ENCODE measurements at places on chromosomes 5 and 9. TPM values are rescaled to one million over a fixed set of nuclear protein-coding genes. Genes with fewer than 3 reads are reported as not detected.
A peak's percentile ranks its signal among the peaks of the same experiment; 100 is the strongest.

LIFR gene
- 10.8 TPM for total RNA-seq

- no peak for DNase-seq
Measured at GRCh38 chr5:32773944-32774343, 62.8 kb downstream of the NPR3 start.

GRCh38 chr5:141560151-141560550 lies 58.6 kb downstream of the DIAPH1 start:
- peak; percentile 75 for DNase-seq

DNA sequence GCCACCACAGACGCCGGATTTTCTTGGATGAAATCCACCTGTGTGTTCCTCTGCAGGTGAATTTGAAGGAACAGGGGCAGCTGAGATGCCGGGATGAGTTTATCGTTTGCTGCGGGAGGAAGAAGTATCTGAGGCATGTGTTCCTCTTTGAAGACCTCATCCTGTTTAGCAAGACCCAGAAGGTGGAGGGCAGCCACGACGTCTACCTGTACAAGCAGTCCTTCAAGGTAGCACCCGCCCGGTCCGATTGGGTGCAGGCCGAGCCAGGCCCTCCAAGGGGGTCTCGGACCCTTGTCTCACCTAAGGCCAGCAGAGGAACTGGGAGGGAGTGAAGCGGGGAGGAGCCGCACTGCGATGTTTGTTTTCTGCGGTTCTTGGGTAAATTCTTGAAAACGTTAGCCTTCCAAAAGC lies 18.4 kb upstream of the LRRC14B start:
- no peak for DNase-seq

DNA sequence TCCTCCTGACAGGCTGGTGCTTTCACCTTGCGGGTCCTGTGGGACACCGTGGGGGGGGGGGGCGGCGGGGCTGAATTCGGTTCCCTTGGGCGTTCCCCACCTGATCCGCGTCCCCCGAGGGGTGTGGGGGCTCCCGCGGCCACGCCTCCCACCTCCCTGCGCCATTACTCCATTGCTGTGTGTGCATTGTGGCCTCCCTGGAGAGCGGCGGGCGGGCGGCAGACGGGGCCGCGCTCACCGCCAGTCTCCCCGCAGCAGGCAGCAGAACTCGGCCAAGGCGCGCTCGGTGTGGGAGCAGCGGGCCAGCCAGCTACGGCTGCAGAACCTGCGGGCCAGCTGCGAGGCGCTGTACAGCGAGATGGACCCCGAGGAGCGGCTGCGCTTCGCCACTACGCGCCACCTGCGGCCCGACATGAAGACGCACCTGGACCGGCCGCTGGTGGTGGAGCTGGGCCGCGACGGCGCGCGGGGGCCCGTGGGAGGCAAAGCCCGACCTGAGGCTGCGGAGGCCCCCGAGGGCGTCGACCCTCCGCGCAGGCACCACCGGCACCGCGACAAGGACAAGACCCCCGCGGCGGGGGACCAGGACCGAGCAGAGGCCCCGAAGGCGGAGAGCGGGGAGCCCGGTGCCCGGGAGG lies 145.3 kb downstream of the CACNA1B start:
- DNase-seq = no peak

SLC34A3 gene
- total RNA-seq = not detected
